ENCODE measurements at places on chromosomes 2 and 18.

DNA sequence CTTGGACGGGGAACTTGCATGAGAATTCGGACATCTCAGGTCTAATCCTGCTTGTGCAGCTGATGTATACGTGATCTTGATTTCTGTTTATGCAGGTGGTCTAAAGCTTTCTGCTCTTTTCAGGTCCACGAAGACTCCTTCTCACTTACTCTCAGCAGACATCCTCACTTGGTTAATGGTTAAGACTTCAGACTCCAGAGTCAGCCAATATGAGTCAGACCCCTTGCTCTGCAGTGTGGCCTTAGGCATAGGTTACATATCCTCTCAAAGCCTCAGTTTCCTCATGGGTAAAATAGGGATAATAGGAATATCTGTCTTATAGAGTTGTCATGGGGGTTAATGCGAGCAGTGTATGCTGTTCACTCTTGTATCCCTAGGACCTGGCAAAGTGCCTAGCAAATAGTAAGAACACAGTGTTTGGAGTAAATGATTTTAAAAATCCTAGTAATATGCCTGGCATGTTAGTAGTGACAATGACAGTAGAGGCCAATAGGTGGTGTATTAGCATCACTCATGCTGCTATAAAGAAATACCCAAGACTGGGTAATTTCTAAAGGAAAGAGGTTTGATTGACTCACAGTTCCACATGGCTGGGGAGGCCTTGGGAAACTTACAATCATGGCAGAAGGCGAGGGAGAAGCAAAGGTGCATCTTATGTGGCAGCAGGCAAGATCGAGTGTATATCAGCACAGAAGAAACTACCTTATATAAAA is 42.3 kb downstream of the XRCC5 start:
- H3K27ac ChIP-seq, result no peak overlapping the region
- H3K27me3 ChIP-seq, result no peaks in the 10 kb centered on the region
- H3K4me1 ChIP-seq, result peaks cover 2% of the 10 kb centered on the region
- no peak overlapping the region for H3K4me3 ChIP-seq
- DNase-seq, result no peak
- peaks cover 50% of the 10 kb centered on the region for H3K36me3 ChIP-seq

DNA sequence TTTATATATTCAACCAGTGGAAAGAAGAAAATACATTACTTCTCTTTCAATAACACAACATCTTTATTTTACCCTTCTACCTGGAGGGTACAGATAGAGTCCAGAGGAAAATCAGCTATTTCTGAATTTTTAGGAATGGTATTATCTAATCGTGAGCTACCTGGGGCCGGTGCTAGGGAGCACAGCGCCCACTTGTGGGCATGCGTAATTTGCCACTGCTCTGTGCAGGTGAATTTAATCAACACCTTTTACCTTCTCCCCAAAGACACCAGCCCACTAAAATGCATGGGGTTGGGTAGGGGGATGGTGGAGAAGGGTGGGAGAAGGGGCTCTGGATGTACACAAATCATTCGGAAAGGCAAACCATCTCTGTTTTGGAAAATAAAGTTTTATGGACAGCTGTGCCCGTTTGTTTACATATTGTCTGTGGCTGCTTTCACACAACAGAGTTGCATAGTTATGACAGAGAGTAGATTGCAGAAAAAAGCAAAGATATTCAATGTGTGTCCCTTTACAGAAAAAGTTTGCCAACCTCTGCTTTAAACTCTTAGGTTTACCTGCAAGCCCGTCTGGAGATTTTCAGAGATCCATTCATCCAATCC is 51.5 kb upstream of the DCC start:
- peaks cover 2% of the 10 kb centered on the region for H3K27me3 ChIP-seq
- H3K4me1 ChIP-seq, result peaks cover 14% of the 10 kb centered on the region
- H3K4me3 ChIP-seq, result no peak overlapping the region
- no peak overlapping the region for H3K27ac ChIP-seq

- H3K36me3 ChIP-seq, result peaks cover 36% of the 10 kb centered on the region
- no peak overlapping the region for H3K27ac ChIP-seq
- DNase-seq, result no peak
- no peak overlapping the region for H3K4me3 ChIP-seq
- H3K27me3 ChIP-seq, result no peaks in the 10 kb centered on the region
Measured at GRCh38 chr2:135175177-135175576, 123.1 kb downstream of the RAB3GAP1 start.

- H3K36me3 ChIP-seq, result peaks cover 3% of the 10 kb centered on the region
- H3K27me3 ChIP-seq, result no peaks in the 10 kb centered on the region
- peak; percentile 58 for DNase-seq
- no peak overlapping the region for H3K4me3 ChIP-seq
Measured at GRCh38 chr2:34012715-34013302, 413.7 kb upstream of the FAM98A start.

DNA sequence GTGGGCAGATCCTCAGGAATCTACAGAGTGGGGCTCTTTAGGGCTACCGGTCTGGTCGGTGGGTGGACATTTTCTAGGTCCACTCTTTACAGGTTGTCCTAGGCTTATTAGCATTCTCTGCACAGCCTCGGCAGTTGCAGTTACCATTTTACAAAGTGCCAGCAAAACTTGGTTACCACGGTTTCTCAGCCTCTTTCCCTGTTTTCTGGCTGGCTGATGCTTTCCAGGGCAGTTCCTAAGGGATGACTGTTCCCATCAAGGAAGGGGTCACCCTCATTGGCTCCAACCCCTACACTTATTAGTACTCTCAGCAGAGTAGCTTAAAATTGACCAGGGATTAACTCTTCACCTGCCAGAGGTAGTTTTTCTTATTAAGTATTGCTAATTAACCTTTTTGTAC is 2.0 kb upstream of the AQP4 start:
- no peaks in the 10 kb centered on the region for H3K36me3 ChIP-seq
- peaks cover 52% of the 10 kb centered on the region for H3K27me3 ChIP-seq
- DNase-seq, result no peak
- no peak overlapping the region for H3K4me3 ChIP-seq

DNA sequence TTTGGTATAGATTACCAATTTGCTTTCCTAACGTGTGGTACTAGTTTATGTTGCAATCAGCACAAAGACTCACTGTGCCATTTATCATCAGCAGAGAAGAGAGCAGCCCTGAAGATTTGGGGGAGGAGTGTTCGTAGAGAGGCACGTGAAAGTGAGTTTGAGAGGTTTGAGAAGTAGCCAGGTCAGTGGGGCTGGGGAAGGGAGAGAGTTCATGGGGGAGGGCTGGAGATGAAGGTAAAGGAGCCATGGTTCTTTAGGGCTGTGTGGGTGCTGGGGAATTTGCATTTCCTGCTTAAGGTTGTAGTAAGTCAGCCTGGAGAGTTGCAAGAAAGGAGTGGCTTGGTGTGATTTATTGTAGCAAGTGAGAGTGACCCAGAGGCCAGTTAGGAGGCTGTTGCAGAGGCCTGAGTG is 172.1 kb downstream of the NEDD4L start:
- peaks cover 41% of the 10 kb centered on the region for H3K4me1 ChIP-seq
- no peak overlapping the region for H3K4me3 ChIP-seq
- DNase-seq, result no peak

DNA sequence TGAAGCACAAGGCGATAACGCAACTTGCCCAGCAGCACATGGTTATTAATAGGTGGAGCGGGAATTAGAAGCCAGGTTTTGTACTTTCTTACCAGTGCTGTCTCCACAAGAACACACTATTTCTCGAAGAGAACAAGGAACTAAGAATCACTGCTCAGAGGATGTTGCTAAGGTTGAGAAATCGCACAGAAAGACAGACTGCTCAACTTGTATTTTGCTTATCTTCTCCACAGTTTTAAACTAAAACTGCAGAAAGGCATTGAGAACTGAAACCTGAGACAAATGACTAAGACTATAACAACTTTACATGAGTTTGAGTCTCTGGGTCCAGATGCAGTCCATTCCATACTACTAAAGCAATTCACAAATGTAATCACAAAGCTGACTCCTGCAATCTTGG is 6.2 kb downstream of the PRKD3 start:
- peaks cover 6% of the 10 kb centered on the region for H3K36me3 ChIP-seq
- no peak overlapping the region for H3K27ac ChIP-seq
- DNase-seq, result no peak
- no peak overlapping the region for H3K4me3 ChIP-seq
- peaks cover 33% of the 10 kb centered on the region for H3K4me1 ChIP-seq

DNA sequence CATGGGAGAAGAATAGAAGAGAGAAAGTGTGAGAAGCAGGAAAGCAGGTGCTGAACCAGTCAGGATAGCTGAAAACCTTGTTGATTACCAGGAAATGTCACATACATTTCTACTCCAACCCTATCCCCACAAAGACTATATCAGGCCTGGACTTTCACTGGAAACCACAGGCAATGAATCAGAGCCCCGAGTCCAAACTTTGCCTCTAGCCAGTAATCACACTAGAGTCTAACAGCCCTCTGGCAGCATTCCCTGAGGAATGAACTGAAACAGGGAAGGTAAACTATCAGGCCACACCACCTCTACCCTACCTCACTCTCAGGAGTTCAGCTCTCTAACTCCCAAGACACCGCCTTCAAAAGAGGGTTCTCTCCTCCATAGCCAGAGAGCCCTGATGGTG is 18.7 kb upstream of the IHH start:
- peaks cover 8% of the 10 kb centered on the region for H3K36me3 ChIP-seq
- no peak for DNase-seq
- H3K27ac ChIP-seq, result no peak overlapping the region
- no peak overlapping the region for H3K4me3 ChIP-seq

- H3K36me3 ChIP-seq, result no peaks in the 10 kb centered on the region
- no peak overlapping the region for H3K4me3 ChIP-seq
- H3K27ac ChIP-seq, result no peak overlapping the region
- peaks cover 5% of the 10 kb centered on the region for H3K27me3 ChIP-seq
Measured at GRCh38 chr18:25454270-25454659, 102.3 kb upstream of the ZNF521 start.

- H3K27me3 ChIP-seq, result peaks cover 3% of the 10 kb centered on the region
- DNase-seq, result no peak
- H3K4me1 ChIP-seq, result peaks cover 2% of the 10 kb centered on the region
- H3K36me3 ChIP-seq, result no peaks in the 10 kb centered on the region
- H3K27ac ChIP-seq, result no peak overlapping the region
- H3K4me3 ChIP-seq, result no peak overlapping the region
Measured at GRCh38 chr18:22796113-22796512, 137.0 kb upstream of the RBBP8 start.

DNA sequence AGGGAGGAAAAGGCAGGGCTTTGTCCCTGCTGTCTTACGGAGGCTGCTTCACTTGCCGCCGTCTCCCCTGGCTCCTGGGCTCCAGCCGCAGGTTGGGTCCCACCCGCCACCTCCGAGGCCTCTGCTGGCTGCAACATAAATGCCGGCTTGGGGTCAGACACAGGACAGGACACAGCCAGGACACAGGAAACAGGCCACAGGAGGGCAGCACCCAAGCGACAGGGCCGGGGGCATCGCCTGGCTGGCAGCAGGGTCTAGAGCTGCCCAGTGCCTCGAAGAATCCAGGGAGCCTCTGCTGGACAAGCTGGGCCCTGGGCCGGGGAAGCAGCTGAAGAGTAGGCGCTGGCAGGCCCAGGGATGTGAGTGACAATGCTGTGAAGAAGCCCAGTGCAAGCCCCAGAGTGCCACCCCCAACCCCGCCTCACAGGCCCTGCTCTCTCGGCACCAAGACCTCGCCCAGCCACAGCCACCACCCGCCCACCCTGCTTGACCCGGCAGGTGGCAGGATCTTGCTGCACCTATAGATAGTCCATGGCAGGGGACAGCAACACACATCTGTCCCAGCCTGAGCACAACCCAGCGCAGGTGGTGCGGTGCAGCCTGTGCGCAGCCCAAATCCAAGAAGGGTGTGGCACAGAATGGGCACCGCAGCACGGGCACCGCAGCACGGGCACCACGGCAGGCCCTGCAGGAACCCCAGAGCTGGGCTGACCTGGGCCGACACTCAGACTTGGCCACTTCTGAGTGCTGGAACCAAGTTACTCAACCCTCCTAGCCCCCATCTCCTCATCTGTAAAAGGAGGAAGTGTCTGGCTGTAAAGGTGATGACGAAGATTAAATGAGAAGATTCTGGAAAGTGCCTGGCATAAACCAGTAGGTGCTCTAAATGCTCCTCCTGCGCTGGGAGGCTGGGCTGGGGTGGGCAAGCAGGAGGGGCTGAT is 55.6 kb downstream of the BIN1 start:
- no peaks in the 10 kb centered on the region for H3K27me3 ChIP-seq
- H3K4me1 ChIP-seq, result peaks cover 1% of the 10 kb centered on the region
- no peak overlapping the region for H3K4me3 ChIP-seq
- DNase-seq, result no peak
- H3K36me3 ChIP-seq, result peaks cover 7% of the 10 kb centered on the region
- H3K27ac ChIP-seq, result no peak overlapping the region

GRCh38 chr2:232231554-232231953 is 147.0 kb upstream of the ALPP start:
- no peak overlapping the region for H3K4me3 ChIP-seq
- no peak for DNase-seq
- H3K27me3 ChIP-seq, result no peaks in the 10 kb centered on the region
- H3K27ac ChIP-seq, result no peak overlapping the region
- H3K36me3 ChIP-seq, result no peaks in the 10 kb centered on the region

- no peaks in the 10 kb centered on the region for H3K27me3 ChIP-seq
- H3K36me3 ChIP-seq, result no peaks in the 10 kb centered on the region
- no peak for DNase-seq
Measured at GRCh38 chr2:185780890-185781289, 42.3 kb downstream of the FSIP2 start.

DNA sequence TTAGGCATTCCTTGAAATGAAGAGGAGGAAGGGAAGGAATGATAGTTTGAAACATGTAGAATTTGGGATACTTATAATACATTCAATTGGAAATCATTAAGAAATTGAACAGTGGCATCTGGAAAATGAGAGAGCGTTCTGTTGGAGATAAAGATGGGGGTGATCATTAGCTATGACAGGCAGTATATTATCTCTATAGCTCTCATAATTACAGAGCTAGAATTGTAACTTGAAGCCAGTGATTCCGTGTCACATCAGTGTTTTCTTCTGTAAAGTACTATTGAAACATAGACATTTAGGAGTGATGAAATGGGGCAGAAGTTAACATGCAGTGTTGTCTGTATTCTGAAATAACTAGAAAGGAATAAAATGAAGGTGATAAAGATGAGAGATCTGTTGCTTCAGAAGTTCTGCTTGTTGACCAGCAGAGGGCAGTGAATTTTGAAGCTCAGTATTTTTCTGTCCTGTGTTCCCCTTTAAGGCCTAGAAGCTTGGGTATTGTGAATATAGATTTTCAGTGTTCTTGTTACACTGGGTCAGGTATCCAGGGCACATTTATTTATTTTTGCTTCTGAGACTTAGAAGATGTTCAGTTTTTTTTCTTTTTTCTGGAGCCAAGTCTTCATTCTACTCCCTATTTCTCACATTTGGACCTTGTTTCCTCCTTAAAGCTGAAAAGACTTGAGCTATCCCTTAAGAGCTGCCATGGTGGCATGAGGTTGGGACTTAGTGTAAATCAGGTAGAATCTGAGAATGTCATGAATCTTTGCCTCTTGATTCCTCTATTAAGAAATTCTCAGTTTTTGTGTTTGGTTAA is 157.4 kb downstream of the TAF4B start:
- H3K27ac ChIP-seq, result no peak overlapping the region
- H3K4me3 ChIP-seq, result no peak overlapping the region
- H3K36me3 ChIP-seq, result no peaks in the 10 kb centered on the region
- no peak for DNase-seq

DNA sequence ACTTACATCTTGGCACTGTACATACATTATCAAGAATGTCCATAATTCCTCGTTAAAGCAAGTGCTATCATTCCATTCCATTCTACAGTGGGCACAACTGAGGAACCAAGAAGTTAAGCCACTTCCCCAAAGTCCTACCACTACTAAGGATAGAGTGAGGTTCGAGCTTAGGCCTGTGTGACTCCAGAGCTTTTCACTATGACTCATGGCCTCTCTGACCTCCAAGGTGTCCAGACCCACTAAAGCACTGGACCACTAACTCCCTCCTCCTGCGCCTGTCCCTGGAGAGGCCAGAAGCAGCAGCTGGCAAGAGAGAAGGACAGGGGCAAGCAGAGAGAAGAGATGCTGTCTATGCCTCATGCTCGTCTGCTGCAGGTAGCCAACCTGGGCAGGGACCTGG is 117.0 kb downstream of the ZBTB7C start:
- H3K4me1 ChIP-seq, result peaks cover 12% of the 10 kb centered on the region
- H3K27me3 ChIP-seq, result no peaks in the 10 kb centered on the region
- no peak for DNase-seq
- no peaks in the 10 kb centered on the region for H3K36me3 ChIP-seq
